ENCODE measurements at places on chromosomes 6 and 20. TPM values are rescaled to one million over a fixed set of nuclear protein-coding genes. Genes with fewer than 3 reads are reported as not detected.

DNA sequence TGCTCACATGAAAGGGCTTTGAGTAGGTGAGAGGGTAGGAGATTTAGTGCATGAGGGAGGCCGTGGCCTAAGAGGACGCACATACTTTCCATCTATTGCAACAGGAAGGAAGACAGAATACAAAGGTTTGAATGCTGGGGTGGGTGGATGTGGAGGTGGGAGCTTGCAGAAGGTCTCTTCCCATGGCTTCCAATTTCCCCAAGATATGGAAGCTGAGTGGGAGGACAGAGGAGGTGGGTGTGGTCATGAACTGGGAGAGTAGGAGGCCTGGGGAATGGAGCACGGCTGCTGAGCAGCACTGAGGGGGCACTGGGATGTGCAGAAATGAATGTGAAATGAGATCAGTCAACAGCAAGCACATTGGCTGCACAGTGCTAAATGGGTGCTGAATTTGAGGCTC is 70.3 kb downstream of the SCML4 start:
- DNase-seq, result no peak

SLC13A3 gene
- not detected for total RNA-seq

TREML2 gene
- not detected for total RNA-seq

DNA sequence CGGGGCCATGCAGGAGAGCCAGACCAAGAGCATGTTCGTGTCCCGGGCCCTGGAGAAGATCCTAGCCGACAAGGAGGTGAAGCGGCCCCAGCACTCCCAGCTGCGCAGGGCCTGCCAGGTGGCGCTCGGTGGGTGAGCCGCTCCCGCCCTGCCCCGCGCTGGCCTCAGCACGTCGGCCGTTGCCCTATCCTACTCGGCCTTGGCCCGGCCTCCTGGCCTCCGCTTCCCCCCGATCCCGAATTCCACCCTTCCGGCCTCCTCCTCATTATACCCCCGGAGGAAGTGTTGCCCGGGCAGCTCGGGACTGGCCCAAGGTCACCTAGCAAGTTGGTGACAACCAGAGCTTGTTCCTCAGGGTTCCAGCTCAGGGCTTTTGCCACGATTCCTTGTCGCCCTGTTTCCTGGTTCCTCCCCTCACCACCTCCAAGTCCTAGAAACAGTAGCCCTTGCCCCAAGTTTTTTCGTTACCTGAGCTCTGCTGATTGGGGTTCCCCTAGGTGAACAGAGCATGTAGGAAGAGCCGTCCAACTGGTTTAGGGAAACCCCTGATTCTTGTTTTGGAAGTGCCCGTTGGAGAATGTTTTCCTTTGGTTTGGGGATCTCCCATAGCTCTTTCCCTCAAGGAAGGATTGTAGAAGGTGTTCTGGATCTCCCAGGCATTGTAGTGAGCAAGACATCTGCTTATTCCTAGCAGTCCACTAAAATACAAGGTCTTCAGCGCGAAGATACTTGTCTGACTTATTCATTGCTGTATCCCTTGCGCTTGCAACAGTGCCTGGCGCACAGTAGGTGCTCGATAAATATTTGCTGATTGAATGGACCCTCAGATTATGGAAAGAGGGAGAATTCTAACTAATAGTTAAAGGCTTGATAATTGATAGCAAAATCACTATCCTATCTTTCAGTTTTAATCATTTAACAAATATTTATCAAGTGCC is 641 bp downstream of the ARFGEF2 start:
- peak; percentile 64 for DNase-seq

DNA sequence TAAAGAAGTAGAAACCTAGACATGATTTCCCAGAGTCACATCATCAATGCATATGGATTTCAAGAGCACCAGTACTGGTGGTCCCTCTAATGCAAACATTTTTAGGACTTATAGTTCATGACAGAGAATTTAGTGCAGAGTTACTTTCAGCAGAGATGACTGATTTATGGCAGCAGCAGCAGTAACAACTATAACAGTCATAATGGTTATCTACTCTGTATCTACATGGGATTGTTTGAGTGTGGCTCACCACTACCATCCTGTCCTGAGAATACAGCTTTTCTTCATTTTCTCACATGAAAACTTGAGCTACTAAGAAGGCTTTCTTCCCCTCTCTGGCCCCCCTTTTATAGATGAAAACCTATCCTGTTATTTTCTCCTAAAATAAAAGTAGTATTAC is 128.5 kb upstream of the ENPP5 start:
- DNase-seq, result no peak

Data from M059J (cell line).